Stimulated activated CD8-positive, alpha-beta memory T cell treated with anti-CD3 and anti-CD28 coated beads, Interleukin-15, amount 100 ng/mL, for 4 hours (primary cell): ENCODE measurements at places on chromosomes 12 and 14.

DNA sequence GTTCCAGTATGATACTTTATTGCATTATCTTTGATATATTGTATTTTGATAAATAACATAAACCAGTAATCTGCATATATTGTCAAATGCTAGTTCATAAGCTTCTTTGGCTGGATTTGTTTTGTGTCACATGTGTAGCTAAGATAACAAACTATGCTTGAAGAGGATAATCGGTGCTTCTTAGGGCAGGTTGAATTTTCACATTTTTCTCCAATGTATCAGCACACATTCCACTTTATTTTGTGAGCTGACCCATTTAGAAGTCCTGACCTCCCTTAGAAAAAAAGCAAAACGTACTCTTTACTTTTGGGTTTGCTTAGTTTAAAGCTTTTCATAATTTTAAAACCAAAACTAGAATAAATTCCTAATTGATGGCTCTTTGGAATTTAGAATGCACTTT is 277.7 kb upstream of the DDHD1 start:
- DNase-seq, result no peak

DNA sequence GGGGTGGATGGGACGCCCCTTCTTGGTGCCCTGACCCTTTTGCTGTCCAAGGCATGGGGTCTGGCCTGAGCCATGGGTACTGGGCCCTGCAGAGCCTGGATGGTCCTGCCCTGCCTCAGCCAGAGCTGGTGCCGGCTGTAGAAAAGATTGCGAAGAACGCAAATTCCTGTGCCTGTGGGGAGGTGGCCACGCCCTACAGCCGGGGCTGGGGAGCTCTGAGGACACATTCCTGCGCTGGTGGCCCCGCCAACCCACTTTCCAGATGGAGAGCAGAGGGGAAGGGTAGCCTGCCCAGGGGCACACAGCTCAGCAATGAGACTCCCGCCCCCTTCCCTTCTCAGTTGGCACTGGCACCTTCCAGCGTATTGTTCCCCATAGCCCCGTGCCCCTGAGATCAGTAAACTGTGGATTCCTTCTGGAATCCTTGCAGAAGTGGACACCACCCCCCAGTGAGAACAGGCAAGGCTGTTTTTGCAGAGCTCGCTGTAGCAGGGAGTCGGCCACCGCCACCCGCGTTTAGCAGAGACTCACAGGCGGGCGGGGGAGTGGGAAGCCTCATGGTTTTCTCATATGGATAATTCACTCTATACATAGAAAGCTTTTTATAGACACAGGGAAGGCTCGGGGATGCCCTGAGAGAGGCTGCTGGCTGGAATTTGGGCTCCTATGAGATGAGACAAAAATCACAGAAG is 8.6 kb downstream of the INF2 start:
- no peak for DNase-seq

DNA sequence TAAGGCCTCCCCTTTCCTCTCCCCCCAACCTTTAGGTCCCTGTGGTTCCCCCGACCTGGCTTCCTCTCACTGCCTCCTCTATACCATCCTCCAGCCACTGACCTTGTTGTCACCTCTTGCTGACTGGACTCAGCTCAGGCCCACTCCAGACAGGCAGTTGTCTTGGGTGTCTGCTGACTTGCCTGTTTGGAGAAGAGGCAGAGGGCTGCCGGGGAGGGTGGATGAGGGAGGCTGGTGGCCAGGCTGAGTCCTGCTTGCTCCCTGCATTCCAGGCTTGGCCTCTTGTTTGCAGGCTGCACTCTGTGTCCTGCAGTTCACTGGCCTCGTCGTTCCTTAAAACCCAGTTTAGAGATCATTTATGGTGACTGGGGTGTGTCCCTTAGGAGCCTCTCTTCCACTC is 31.0 kb upstream of the RD3L start:
- no peak for DNase-seq

DNA sequence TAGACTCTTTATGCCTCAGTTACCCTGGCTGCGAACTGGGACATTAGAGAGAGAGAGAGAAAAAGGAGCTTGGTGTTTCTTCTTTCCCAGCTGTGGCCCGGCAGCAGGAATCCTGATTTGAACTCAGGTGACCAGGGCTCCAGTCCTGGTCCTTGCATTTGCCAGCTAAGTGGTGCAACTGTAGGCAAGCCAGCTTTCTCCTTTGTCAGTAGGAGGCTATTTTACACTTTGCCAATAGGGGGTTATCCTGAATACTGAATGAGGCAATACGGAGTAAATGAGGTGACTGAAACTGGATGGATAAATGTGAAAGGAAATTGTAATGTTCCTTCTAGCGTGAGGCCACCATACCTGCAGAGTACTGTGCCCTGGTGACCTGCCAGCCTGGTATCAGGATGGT is 27.8 kb downstream of the KCNA5 start:
- no peak for DNase-seq

- DNase-seq, result no peak
These were observed 501.8 kb downstream of the ETNK1 start for GRCh38 chr12:23126794-23127193.

DNA sequence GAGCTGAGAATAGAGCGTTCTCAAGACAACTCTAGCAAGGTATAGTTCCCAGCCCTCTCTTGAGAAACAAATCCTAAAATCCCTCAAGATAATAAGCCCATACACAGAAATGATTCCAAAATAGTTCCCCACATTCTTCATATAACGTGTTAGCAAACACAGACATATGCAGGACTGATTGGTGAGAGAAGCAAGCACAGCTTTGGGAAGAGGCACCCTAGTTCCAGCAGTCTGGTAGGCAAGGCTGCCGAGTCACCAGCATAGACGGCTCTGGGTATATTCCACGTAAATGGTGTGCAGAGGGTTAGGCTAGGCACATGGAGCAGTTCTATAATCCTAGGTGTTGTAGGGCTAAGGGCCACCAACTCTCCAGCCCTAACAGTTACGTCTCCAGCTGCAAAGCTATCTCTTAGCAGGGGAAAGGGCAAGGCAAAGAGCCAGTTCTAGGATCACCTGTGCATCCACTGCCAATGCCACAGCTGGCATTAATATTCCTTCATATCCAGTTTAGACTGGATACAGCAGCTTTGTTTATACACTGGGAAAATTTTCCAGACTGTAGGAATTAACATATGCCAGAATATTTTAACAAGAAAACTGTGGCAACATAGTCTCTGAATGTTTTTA is 52.9 kb downstream of the SH2B3 start:
- DNase-seq, result no peak
